ENCODE measurements at places on chromosomes 1 and 21.
A peak's percentile ranks its signal among the peaks of the same experiment; 100 is the strongest.

- no peak for DNase-seq
Measured at GRCh38 chr1:156964441-156964840, 44.0 kb downstream of the LRRC71 start.

DNA sequence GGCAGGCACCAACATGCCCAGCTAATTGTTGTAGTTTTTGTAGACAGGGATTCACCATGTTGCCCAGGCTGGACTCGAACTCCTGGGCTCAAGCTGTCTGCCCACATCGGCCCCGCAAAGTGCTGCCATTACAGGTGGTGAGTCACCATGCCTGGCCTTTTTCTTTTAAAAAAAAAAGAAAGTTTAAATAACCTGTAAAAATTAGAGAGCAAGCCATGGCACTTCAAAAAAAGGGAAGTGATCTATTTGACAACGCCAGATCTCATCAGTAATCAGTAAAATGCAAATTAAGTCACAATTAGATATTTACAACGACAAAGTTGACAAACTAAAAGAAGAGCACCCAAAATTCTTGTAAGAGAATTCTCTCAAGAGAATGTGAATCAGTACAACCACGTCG lies 2.9 kb upstream of the RBBP5 start:
- DNase-seq: no peak

- DNase-seq: no peak
Measured at GRCh38 chr1:150365941-150366340, 2.0 kb downstream of the RPRD2 start.

GRCh38 chr1:44568128-44568900 lies 106.0 kb downstream of the TMEM53 start:
- DNase-seq: no peak

DNA sequence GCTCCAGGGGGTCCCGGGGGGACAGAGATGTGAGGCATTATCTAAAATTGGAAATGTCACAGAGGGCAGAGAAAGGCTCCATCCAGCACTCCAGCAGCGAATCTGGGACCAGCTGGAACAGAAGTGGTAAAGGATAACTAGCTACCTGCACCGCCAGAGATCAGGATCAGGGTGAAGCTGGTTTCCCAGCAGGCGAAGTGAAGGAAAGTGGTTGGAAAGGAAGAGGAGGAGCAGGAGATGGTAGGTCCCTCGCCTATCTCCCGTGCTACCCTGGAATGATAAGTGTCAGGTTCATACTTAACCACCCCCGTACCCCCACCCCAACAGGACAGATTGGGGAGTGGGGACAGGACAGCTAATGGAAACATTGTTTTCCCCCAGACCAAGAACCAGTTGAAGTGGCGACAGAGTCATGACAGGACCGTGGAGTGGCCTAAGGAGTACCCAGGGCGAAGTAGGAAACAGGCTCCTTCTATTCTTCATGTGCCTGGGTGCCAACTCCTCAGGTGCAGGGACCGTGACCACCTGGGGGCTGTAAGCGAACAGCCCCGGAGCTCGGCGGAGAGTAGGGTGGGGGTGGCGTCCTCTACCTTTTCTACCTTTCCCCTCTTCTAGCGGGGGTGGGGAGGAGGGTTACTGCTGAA lies 717 bp downstream of the B4GALT3 start:
- no peak for DNase-seq

DNA sequence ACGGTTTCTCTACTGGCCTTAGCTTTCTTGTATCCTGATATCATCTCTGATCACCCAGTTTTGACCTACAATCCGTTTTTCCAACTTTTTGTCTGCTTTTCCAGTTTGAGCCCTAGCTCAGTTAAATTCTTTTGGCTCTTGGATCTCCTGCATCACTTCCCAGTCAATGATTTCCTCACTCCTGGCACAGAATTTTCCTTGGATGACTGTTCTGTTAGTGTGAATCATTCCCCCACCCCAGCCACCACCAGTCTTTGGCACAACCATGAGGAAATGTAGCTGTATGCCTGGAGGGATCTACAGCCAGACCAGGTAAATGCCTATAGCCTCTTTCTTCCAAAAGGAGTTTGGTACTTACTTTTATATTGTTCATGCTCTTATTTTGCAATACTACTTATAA lies 187.2 kb upstream of the PTGFR start:
- DNase-seq: no peak

- DNase-seq: no peak
Measured at GRCh38 chr1:96521994-96522760, 199.4 kb upstream of the PTBP2 start.

GRCh38 chr21:35428937-35429336 lies 379.8 kb upstream of the RUNX1 start:
- DNase-seq: no peak

DNA sequence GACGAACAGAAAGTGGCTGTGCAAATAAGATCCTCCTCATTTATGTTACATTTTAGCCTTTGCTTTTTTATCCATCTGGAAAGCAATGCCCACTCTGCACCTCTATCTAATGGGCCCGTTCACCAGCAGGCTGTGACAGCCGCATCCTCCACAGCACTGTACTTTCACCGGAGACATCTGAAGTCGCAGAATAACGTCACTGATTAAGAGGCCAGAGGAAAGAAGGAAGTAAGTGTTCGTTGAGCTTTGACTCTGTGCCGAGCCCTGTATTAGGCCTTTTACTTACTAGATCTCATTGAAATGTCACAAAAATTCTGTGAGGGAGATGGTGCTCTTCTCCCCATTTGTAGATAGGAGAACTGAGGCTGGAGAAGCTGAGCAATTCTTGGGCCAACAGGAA lies 62.3 kb downstream of the KAZN start:
- DNase-seq: no peak

DNA sequence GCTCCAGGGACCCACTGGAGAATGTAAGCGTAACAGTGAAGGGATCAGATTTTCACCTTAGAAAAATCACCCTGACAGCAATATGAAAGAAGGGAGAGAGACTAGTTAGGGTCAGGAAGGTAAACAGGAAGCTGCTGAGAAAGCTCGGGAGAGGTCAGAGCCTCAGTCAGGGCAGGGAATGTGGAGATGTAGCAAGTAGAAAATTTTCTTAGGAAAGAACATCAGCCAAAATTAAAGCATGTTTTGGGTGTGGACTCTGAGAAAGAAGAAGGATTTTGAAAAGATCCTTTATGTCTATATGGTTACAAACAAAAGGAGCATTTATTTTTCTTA lies 16.7 kb upstream of the ERICH3 start:
- no peak for DNase-seq

DNA sequence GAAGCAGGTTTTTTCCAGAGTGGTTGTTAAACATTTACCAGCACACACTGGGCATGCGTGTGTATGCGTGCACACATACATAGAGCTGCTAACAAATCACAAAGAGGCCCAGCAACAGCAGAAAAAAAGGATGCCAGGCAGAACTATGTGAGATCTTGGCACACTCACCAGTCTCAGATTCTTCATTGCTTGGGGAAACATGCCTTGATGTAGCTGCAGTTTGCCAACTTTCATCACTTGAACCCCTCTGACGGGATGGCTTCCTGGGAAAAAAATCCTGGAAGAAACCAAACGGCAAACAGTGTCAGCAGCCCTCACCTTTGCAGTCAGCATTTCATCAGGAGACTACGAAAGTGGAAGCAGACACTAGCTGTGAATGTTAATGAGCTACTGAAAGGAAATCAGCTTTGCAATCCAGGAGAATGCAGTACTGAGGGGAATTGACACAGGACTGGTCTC lies 609.1 kb downstream of the KIF26B start:
- DNase-seq: peak; percentile 27

GRCh38 chr1:85396194-85396593 lies 68.8 kb downstream of the DDAH1 start:
- DNase-seq: no peak

DNA sequence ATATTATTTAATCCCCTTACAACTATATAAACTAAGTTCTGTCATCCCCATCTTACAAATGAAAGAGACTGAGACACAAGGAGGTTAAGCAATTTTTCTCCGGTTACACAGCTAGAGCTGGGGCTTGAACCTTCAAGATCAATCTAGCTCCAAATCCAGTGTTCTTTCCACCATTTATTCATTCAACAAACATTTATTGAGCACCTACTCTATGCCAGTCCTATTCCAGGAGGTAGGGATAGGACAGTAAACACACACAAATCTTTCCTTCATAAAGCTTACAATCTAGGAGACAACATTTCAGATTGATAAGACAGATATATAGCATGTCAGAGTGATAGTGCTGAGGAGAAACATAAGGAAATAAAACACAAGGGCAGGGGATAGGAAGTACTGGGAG lies 2.9 kb upstream of the TMEM125 start:
- no peak for DNase-seq

GRCh38 chr1:228646717-228647522 lies 88.4 kb upstream of the RHOU start:
- DNase-seq: peak; percentile 60

GRCh38 chr21:39852021-39852721 lies 15.1 kb upstream of the PCP4 start:
- DNase-seq: no peak

GRCh38 chr21:32549440-32549839 lies 35.9 kb downstream of the TCP10L start:
- DNase-seq: no peak

GRCh38 chr1:236394879-236395229 lies 768 bp downstream of the EDARADD start:
- no peak for DNase-seq

DNA sequence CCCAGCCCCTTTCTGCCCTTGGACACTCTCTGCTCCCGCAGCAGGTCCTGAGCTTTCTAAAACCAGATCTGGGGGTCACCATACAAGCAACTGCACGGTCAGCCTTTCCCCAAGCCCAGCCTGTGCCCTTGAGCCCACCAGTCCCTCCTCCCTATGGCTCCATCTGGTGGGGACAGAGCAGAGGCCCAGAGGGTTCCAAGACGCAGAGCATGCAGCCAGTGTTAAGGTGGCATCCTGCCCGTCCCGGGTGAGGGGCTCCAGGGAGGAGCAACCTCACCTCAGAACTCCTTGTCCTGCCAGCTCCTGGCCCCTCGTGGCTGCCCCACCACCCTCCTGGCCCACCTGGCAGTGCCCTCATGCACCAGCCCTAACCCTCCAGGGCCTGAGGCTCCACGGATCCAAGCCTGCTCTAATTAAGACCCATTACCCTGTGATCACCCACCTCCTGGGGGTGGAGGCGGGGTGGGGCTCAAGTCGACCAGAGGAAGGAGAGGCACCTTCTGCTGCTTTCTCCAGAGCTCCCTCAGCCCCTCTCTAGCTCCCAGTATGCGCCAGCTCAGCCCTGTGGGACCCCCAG lies 8.5 kb downstream of the CHD5 start:
- DNase-seq: peak; percentile 62

GRCh38 chr1:85943526-85943925 lies 213.0 kb downstream of the COL24A1 start:
- no peak for DNase-seq

DNA sequence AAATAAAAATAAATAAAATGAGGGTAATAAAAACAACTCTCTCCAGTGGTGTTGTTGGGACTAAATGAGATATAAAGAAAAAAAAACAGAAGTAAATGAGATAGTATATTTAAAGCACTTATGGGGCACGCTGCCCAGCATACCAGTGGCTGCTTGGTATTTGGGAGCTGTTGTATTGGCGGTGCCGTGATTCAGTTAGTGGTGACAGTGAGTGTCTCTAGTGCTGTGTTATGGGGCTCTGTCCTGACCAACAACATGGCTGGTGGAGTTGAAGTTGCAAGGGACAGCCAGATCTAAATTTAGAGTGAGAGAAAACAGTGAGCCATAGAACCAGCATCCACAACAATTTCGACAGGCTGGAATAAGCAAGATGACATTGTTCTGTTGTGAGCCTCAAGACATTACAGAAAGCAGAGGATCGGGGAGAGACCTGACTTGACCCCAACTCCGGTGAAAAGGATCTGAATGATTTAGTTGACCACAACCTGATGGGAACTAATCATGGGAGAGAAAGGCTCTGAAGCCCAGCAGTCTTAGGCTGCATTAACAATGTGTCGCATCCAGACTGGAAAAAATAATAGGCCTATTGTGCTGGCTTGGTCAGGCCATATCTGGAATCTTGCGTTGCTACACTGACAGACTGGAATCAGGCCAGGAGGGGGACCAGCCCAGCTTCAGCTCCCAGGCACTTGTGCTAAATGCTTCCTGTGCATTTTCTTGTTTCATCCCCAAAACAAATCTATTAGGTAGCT lies 2.4 kb upstream of the MFSD2A start:
- DNase-seq: no peak

- no peak for DNase-seq
Measured at GRCh38 chr1:154913273-154913672, 23.2 kb downstream of the PMVK start.

GRCh38 chr1:202742496-202742895 lies 32.2 kb upstream of the SYT2 start:
- DNase-seq: no peak

GRCh38 chr1:9455487-9456234 lies 83.6 kb upstream of the SLC25A33 start:
- peak; percentile 93 for DNase-seq

GRCh38 chr21:43739621-43740435 lies 20.9 kb downstream of the PDXK start:
- DNase-seq: peak; percentile 44

DNA sequence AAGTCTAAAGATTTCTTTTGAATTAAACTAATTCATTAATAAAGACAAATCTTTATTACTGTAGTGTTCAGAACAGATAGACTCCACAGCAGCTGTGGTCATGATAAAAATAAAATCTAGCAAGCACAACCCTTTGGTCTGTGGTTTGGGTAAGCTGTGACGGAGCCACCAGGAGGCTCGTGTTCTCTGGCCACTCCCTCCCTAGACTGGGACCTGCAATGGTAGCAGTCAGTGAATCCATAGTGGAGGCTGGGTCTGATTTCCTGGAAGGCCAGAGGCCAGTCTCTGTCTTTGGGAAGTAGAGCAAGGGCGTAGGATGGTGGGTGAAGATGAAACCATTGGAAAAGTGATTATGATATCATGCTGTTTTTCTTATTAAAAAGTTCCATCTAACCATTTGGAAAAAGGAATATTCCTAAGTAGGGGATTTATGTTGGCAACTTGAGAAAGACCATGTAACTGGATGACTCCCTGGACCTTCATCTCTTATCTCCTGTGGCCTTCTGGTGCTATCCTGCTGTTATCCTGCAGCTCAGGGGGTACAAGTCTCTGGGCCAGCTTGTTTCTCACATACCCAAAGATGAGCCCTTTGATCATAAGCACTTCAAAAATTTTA lies 39.0 kb downstream of the TENT5C start:
- no peak for DNase-seq

GRCh38 chr1:2314273-2314802 lies 77.0 kb downstream of the MORN1 start:
- DNase-seq: peak; percentile 93

GRCh38 chr1:48470481-48470855 lies 1.5 kb downstream of the SPATA6 start:
- peak; percentile 42 for DNase-seq

DNA sequence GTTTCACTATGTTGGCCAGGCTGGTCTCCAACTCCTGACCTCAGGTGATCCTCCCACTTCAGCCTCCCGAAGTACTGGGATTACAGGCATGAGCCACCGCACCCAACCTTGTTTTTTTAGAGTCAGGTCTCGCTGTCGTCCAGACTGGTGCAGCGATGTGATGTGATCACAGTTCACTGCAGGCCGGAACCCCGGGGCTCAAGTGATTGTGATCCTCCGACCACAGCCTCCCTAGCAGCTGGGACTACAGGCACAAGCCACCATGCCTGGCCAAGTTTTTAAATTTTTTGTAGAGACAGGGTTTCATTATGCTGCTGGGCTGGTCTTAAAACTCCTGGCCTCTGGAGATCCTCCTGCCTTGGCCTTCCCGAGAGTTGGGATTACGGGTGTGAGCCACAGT lies 46.1 kb upstream of the LIN9 start:
- DNase-seq: no peak

GRCh38 chr1:46041974-46042373 lies 90.5 kb downstream of the PIK3R3 start:
- no peak for DNase-seq

Measured in neural progenitor cell (in vitro differentiated cells).